ENCODE measurements at places on chromosomes 1 and 21. TPM values are rescaled to one million over a fixed set of nuclear protein-coding genes. Genes with fewer than 3 reads are reported as not detected.

ZBTB21 gene
- 19.2 TPM for total RNA-seq

LIN28A gene
- total RNA-seq, result not detected

BSND gene
- not detected for total RNA-seq

GBP6 gene
- 0.36 TPM for total RNA-seq

SMIM11 gene
- total RNA-seq, result 16.3 TPM

FCRLB gene
- 0.59 TPM for total RNA-seq

RNU1-1 gene
- 2,343 TPM for total RNA-seq

GNAT2 gene
- total RNA-seq, result not detected

OR2L3 gene
- total RNA-seq, result not detected

OSCP1 gene
- total RNA-seq, result 0.82 TPM

LSS gene
- 41.0 TPM for total RNA-seq

AKR7A3 gene
- total RNA-seq, result 1.8 TPM

CCDC24 gene
- 0.59 TPM for total RNA-seq

RGS13 gene
- total RNA-seq, result not detected

GJA9 gene
- not detected for total RNA-seq

Measured in T-helper 2 cell treated with Interferon-gamma antibody and Interleukin-4, amounts not matched to agents 100 ng/mL and 5 ng/mL, for 36 hours (primary cell).